Mammary epithelial cell (primary cell): ENCODE measurements at places on chromosomes 6 and 20. TPM values are rescaled to one million over a fixed set of nuclear protein-coding genes. Genes with fewer than 3 reads are reported as not detected.

The BTNL2 gene
- not detected for total RNA-seq

The AIF1 gene
- total RNA-seq, result not detected in 2 replicates

The KIF6 gene
- 0.33 TPM for total RNA-seq

The ZNF334 gene
- 1.1 and 1.2 TPM in 2 replicates for total RNA-seq

The MAK gene
- total RNA-seq, result under 0.01 TPM

- no peak for DNase-seq
Observed at GRCh38 chr20:43037605-43038309, 151.9 kb downstream of the PTPRT start.

DNA sequence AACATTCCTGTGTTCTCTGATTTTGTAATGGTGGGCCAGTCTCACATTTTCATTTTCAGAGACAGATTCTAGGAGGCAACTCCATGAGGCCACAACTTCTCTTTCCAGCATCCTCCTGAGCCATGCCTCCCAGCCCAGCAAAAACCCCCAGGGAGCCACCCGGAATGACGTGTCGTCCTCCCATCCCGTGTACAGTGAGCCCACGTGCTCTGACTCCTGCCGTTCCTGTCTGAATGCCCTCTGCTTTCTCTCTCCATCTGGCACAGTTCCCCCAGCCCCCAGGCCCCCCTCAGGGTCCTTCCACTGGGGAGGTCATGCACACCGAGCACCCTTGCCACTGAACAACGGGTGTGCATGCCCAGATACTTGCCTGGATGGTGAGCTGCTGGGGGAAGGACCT lies 38.0 kb downstream of the C20orf203 start:
- DNase-seq, result no peak

- peak; percentile 76 for DNase-seq
Observed at GRCh38 chr6:35092362-35093117, 48.6 kb downstream of the TCP11 start.

- DNase-seq, result no peak
Observed at GRCh38 chr6:55009131-55009530, 162.6 kb downstream of the FAM83B start.

DNA sequence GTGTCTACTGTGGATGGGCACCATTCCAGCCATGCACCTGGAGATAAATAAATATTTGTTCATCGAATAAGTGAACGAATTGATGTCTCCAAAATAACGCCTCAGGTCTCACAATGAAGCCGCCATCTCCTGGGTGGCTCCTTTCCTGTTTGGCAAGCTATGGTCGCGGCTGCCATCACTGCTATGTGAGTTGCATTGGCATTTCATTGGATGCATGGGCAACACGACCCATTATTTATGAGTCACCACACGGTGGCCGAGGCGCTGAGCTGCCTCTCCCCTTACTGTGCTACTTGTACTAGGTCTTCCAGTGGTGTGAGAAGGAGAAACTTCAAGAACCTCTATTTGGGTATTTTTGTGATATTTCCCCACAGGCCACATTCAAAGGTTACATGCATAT lies 21.3 kb upstream of the PDE10A start:
- DNase-seq, result no peak

- DNase-seq, result peak; percentile 65
Observed at GRCh38 chr6:32815115-32815514, 1.7 kb downstream of the HLA-DOB start.

- peak; percentile 31 for DNase-seq
Observed at GRCh38 chr6:105424175-105424783, 21.4 kb upstream of the PREP start.

DNA sequence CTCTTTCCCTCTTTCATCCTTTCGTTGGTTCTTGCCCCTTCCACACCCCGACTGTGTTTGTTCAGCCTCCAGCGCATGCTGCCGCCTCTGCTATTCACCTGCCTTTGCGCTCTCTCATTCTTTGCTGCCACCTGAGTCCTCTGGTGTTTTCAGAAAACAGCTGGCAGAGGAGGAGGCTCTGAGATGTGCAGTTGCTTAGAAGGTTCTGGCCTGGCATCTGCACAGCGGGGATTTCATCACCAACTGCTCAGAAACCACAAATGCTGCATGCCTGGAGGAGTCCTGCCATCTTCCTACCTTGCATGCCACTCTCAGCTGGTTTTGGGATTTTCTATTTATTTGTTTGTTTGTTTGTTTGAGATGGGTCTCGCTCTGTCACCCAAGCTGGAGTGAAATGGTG lies 39.2 kb upstream of the CLDN20 start:
- peak; percentile 43 for DNase-seq

- no peak for DNase-seq
Observed at GRCh38 chr6:42790549-42791181, 8.8 kb downstream of the BICRAL start.

DNA sequence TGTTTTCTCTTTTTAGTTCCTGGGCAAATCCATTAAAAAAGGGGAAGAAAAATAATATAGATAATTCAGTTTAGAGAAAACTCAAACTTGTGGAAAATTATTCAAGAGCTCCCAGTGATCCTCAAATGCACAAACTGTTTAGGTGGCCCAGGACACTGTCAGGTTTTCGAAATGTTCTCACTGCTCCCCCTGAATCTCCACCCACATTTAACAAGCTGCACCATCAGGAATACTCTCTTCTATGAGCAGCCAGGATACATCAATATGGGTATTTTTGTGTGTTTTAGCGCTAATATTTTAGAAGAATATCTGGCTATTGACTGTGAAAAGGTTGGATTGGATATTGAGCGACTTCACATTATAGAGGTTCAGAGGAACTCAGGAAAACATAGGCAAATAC lies 43.9 kb downstream of the OR2B2 start:
- DNase-seq, result no peak

- DNase-seq, result peak; percentile 73
Observed at GRCh38 chr6:83378621-83379388, 52.0 kb downstream of the ME1 start.

GRCh38 chr20:38065764-38066375 lies 32.3 kb downstream of the RPRD1B start:
- no peak for DNase-seq
